ENCODE measurements at places on chromosomes 12 and 14.

GRCh38 chr14:101625336-101626097 lies 64.2 kb downstream of the DIO3 start:
- no peak for DNase-seq

DNA sequence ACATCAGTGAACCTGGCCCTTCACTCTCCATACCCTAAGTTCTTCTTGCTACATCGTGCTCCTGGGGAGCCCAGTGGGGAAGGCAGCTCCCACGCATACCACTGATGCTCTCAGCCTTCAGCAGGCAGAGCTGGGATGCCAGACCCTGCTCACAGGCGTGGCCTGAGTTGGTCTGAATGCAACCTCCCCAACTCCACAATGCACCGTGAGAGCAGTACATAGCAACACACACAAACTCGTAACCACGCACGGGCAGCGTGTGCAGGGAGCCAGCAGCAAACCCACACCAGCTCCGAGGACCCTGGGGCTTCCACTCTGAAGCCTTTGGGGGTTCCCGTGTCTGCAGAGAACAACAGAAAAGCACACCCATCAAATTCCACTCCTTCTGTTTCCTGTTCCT lies 37.3 kb downstream of the ANO2 start:
- peak; percentile 49 for DNase-seq

DNA sequence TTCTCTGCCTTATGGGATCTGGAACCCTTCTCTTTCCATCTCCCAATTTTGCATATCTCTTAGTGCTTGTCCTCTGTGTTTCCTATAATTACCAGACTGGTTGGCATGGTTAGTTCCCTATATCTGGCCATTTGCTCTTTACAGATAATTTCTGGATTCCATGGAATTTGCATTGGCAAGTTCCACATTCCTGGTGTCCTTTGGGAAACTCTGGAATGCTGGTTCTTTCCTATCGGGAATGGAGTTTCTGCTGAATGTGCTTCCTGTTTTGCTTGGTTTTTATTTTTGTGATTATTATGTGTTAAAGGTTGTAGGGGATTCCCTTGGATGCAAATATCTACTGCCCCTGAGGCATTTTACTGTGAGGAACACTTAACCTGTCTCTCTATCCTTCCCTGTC lies 193.0 kb upstream of the BTG1 start:
- no peak for DNase-seq

GRCh38 chr12:125125271-125125670 lies 60.0 kb downstream of the AACS start:
- no peak for DNase-seq

DNA sequence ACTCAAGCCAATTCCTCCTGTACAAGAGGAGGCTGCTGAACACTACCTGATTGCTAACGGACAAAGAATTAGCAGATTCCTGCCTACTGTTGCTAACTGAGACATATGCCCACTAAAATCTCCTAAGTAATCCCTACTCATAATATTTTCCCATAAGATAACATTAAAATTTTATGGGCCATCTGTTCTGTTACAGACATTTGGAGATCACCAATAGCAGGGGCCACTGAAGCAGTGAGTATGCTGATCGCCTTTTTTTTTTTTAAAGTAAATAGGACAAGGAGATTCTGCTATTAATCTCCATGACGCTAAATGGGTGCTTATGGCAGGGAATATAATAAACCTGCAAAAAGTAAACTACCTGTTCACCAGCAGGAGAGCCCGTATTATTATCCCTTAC lies 292.9 kb downstream of the MED13L start:
- DNase-seq: no peak

GRCh38 chr12:8499616-8500015 lies 13.7 kb upstream of the CLEC4D start:
- DNase-seq: no peak

GRCh38 chr12:52435659-52435999 lies 1.5 kb upstream of the KRT75 start:
- DNase-seq: no peak

- no peak for DNase-seq
Measured at GRCh38 chr14:71597287-71597920, 334.8 kb upstream of the RGS6 start.

DNA sequence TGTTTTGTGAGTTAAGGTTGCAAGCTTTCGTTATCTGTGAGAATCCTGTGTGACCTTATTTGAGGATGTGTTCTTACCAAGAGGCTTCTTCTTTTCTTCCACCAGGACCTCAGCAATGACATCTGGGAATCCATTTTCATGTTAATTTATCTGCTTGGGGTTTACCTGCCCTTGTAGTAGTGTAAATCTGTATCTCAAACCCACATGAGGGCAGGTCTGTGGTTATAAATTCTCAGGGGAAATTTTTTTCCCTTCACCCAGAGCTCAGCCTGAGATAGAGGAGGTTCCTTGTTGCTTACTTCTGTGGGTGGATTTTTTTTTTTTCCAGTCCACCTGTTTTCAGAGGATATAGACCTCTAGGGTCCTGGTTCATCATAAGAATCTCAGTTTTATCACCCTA lies 70.8 kb downstream of the AKAP6 start:
- no peak for DNase-seq

GRCh38 chr12:132503618-132504204 lies 13.8 kb downstream of the FBRSL1 start:
- no peak for DNase-seq

GRCh38 chr12:119959435-119959834 lies 29.6 kb upstream of the BICDL1 start:
- DNase-seq: no peak

All from islet precursor cell (in vitro differentiated cells).